Frontal cortex (tissue), 4 donors: ENCODE measurements at places on chromosomes 4 and X. TPM values are rescaled to one million over a fixed set of nuclear protein-coding genes. Genes with fewer than 3 reads are reported as not detected.

The MXD4 gene
- 17.5 TPM for total RNA-seq

The HDAC8 gene
- 31.0 TPM for total RNA-seq

The UGT2B10 gene
- total RNA-seq, result not detected

The RTL3 gene
- not detected for total RNA-seq
